ENCODE measurements at places on chromosomes 7 and 10. TPM values are rescaled to one million over a fixed set of nuclear protein-coding genes. Genes with fewer than 3 reads are reported as not detected.

- H3K36me3 ChIP-seq = peaks cover under 1% of the 10 kb centered on the region
- H3K27ac ChIP-seq = peak overlapping the region; percentile 71
- no peak for DNase-seq
- peak overlapping the region; percentile 74 for H3K4me3 ChIP-seq
- no peaks in the 10 kb centered on the region for H3K27me3 ChIP-seq
- H3K4me1 ChIP-seq = no peaks in the 10 kb centered on the region
These were observed 34.7 kb downstream of the NET1 start for GRCh38 chr10:5447056-5447455.

DNA sequence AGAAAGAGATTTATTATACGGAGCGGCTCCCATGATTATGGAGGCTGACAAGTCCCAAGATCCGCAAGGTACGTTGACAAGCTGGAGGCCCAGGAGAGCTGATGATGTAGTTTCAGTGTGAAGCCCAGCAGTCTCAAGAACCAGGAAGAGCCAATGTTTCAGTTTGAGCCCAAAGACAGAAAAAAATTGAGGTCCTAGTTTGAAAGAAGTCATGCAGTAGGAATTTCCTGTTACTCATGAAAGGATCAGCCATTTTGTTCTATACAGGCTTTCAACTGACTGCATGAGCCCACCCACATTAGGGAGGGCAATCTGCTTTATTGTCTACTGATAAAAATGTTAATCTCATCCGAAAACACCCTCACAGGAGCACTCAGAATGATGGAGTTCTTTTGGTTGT, 51.5 kb downstream of the CCDC71L start:
- H3K4me3 ChIP-seq = no peak overlapping the region
- no peaks in the 10 kb centered on the region for H3K36me3 ChIP-seq
- H3K4me1 ChIP-seq = no peaks in the 10 kb centered on the region
- H3K27me3 ChIP-seq = no peaks in the 10 kb centered on the region
- no peak for DNase-seq

DNA sequence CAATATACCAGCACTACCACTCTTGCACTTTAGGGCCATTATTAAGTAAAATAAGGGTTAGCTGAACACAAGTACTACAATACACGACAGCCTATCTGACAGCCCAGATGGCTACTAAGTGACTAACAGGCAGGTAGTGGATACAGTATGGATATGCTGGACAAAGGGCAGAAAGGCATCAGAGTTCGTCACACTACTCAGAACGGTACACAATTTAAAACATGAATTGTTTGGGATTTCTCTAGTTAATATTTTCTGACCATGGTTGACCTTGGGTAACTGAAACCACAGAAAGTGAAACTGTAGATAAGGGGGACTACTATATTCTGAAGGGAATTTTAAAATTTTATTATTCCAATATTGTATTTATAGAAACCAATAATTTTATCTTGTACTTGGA, 101.3 kb upstream of the SKAP2 start:
- no peaks in the 10 kb centered on the region for H3K36me3 ChIP-seq
- H3K27me3 ChIP-seq = no peaks in the 10 kb centered on the region
- DNase-seq = no peak
- no peak overlapping the region for H3K4me3 ChIP-seq

DNA sequence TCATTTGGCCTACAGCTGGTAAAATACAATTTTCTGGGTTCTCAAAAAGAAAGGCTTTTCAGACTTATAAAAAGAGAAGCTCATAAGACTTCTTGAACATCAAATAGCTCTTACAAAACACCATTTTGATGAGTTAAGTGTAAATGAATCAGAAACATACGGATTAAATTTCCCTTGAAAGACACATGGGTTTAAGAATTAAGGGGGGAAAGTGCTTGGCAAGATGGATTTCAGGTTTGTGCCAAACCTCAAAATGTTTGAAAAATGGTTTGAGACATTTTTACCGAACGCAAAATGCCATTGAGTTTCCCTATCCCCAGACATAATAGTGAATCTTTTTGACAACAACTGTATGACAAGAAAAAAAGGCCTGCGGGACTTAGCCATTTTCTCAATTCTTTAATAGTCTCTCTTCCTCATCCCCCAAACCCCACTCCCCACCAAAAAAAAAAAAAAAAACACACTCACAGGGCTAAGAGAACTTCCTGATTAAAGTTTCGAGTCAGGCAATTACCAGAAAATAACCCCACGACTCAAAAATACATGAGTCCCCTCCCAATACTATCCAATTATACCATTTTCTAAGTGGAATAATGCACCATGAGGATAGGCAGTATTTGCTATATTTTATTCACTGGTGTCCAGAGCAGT, 260.1 kb downstream of the TRIL start:
- H3K27me3 ChIP-seq = no peaks in the 10 kb centered on the region
- no peak for DNase-seq
- no peak overlapping the region for H3K27ac ChIP-seq
- peaks cover 5% of the 10 kb centered on the region for H3K4me1 ChIP-seq
- no peaks in the 10 kb centered on the region for H3K36me3 ChIP-seq
- no peak overlapping the region for H3K4me3 ChIP-seq

- DNase-seq = no peak
- peak within 1 kb of the TSS; percentile 92 for H3K4me3 ChIP-seq
- peak within 1 kb of the TSS; percentile 75 for H3K27ac ChIP-seq
- H3K27me3 ChIP-seq = no peaks in the 10 kb centered on the region
- peaks cover 6% of the 10 kb centered on the region for H3K4me1 ChIP-seq
- no peaks in the 10 kb centered on the region for H3K36me3 ChIP-seq
These were observed at the start of gene PARD3 for GRCh38 chr10:34815185-34816084. Gene PARD3, minus strand, starts transcription at chr10:34815296. Its CDS starts 301 bp downstream, at chr10:34814995.

GRCh38 chr7:28976022-28976421, 17.9 kb upstream of the TRIL start:
- H3K4me3 ChIP-seq = no peak overlapping the region
- no peak overlapping the region for H3K27ac ChIP-seq
- no peaks in the 10 kb centered on the region for H3K27me3 ChIP-seq
- no peaks in the 10 kb centered on the region for H3K4me1 ChIP-seq
- no peaks in the 10 kb centered on the region for H3K36me3 ChIP-seq

DNA sequence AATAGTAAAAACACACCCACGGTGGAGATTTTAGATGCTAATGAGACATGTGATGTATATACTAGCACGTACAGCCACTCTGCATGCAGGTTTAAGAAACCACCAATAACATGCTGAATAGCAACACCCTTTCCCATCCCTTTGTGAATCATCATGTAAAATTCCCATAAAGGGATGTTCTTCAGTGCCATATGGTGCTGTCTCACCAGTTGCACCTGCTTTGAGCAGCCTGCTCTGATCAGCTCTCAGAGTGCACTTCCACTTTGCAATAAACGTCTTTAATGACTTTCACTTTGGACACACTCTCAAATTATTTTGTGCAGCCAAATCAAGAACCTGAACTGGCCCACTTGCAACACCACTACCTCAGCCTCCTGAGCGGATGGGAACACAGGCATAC, 615.0 kb downstream of the ANKRD7 start:
- no peaks in the 10 kb centered on the region for H3K4me1 ChIP-seq
- no peak overlapping the region for H3K4me3 ChIP-seq

GRCh38 chr10:115939101-115939854, 333.7 kb downstream of the GFRA1 start:
- H3K27me3 ChIP-seq = no peaks in the 10 kb centered on the region
- no peaks in the 10 kb centered on the region for H3K36me3 ChIP-seq
- DNase-seq = no peak
- H3K27ac ChIP-seq = no peak overlapping the region
- H3K4me3 ChIP-seq = no peak overlapping the region

GRCh38 chr7:20304366-20304765, 26.3 kb upstream of the ITGB8 start:
- peaks cover 3% of the 10 kb centered on the region for H3K4me1 ChIP-seq
- no peak overlapping the region for H3K4me3 ChIP-seq
- H3K36me3 ChIP-seq = no peaks in the 10 kb centered on the region
- DNase-seq = no peak

The GPR15LG gene
- total RNA-seq = not detected

The ASAH2 gene
- total RNA-seq = 0.21 TPM

The MARVELD1 gene
- 43.7 TPM for total RNA-seq

The PLEKHS1 gene
- not detected for total RNA-seq

The TMUB1 gene
- total RNA-seq = 143 TPM

The EPO gene
- total RNA-seq = not detected

The AKR1C4 gene
- total RNA-seq = not detected

The ANXA8L1 gene
- not detected for total RNA-seq
